ENCODE measurements at places on chromosomes 6 and 20.

GRCh38 chr20:60502881-60503280, 544.7 kb downstream of the CDH26 start:
- no peak for DNase-seq

GRCh38 chr6:90177544-90178383, 118.9 kb downstream of the BACH2 start:
- no peak for DNase-seq

DNA sequence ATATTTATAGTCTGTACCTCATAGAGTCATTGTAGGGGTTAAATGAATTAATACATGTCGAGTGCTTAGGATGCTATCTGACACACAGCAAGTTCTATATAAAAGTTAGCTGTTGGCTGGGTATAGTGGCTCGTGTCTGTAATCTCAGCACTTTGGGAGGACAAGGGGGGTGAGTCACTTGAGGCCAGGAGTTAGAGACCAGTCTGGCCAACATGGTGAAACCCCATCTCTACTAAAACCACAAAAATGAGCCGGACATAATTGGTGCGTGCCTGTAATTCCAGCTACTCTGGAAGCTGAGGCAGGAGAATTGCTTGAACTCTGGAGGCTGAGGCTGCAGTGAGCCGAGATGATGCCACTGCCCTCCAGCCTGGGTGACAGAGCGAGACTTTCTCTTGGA, 222.9 kb downstream of the UBE3D start:
- DNase-seq = no peak

- no peak for DNase-seq
Observed at GRCh38 chr6:108365478-108365877, 70.6 kb downstream of the AFG1L start.

DNA sequence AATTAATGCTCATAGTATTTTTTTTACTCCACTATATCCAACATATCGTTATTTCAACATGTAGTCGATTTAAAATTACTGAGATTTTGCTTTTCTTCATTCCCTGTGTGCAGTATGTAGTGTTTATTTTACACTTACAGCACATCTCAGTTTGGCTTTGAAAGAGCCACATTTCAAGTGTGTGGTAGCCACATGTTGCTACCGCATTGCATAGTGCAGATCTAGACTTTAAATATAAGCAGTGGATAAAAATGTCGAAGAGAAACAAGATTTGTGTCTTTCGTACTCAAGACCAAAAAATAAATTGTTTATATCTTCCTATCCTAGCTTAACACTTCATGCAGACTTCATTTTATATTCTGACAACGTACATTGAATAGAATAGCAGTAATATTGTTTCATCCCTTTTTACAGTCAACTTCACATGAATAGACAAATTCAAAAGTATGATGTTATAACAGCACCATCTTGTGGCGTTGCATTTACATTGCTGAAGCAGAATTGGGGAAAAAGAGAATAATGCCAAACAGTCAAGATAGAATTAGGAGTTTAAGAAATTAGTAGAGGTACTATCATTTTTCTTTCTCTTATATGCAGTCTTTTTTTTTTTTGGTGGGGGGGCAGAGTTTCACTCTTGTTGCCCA, 29.9 kb downstream of the FBXO5 start:
- peak; percentile 56 for DNase-seq

DNA sequence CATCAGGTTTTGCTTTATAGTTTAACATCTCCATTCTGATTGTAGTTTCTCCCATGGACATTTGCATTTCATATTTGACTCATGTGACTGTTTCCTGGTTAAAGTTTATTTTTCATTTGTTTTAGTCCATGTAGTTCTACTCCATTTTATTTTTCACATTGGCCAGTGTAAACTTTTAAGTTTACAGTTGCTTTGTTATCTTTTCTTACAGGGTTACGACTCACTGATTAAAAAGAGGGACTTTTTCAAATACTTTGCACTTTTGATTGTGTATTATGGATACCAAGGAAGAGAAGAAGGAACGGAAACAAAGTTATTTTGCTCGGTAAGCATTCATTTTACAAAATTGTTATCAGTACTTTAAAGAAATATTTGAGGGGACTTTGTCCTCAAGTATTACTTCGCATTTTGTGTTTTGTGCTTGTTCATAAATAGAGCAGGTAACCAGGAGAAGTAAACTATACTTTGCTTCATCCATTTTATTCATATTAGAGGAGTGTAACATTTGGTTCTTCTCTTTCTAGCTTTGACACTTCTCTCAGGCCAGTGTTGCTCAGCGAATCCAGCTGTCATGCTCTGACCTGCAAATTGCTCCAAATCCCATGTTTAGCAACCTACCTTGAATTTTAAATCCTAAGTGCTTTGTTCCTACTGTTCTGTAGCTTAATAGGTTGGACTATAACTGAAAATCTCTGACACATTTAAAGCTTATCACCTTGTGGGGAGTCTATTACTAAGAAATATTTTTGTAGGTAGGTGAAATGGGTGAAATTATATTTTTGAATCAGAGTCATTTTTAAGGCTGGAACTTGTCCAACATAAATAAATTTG, 24.5 kb downstream of the NCOA7 start:
- DNase-seq = no peak

- DNase-seq = peak; percentile 32
Observed at GRCh38 chr20:38473367-38473795, 738 bp downstream of the RALGAPB start.

- no peak for DNase-seq
Observed at GRCh38 chr6:167567142-167568033, 242.5 kb downstream of the TTLL2 start.

DNA sequence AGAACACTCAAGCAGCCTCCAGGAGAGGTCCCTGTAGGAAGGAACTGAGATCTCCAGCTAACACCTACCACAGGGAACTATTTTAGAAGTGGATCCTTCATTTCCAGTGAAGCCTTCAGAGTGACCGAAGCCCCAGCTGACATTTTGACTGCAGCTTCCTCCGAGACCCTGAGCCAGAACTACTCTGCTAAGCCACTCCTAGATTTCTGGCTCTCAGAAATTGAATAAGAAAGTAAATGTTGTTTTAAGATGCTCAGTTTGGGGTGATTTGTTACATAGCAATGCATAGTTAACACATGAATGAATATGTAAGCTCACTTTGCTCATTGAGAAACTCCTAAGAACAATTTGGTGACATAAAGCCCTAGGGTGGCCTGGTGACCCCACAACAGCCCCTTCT, 5.5 kb downstream of the TULP1 start:
- no peak for DNase-seq

GRCh38 chr6:170236131-170236836, 54.6 kb downstream of the DLL1 start:
- DNase-seq = no peak

DNA sequence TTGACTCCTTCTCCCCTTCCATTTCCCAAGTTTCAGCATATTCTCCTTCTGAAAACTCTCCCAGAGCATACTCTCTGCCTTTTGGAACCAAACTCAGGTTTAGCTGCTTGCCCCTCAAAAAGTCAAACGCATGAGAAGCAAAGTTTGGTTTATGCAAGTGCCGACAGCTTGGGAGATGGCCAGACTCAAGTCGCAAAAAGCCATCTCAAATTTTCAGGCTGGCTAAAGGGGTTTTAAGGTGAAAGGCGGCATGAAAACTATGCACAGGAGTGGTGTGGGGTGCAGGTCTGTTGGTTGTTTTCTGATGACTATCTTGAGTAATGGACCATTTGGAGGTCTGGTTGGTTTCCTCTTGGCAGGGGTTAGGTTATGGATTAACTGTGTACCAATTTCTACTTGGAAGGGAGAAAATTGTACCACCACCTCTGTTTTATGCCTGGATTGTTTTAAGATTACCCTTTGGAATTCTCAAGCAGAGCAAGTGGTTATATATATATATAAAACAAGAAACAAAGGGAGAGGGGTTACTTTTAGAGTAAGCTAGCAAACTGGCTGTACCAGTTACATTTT, 52.4 kb upstream of the SCGN start:
- DNase-seq = no peak

DNA sequence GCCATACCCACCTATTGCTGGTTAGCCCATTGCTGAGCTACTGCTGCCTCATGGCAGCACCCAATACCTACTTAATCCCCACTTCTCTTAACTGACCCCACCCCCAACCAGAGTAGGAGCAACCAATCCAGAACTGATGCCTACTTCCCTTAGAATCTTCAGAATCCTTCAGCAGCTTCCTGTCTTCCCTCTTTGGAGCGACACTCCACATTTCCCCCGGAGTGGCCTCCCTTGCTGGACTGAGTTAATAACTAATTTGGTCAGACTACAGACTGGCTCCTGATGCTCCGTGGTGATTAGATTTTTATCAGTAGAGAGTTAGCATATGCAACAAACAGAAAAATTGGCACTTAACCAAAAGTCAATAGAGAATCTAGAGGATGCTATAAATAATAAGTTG, 51.2 kb upstream of the UBR2 start:
- DNase-seq = no peak

- DNase-seq = no peak
Observed at GRCh38 chr20:62739067-62739466, 30.4 kb downstream of the NTSR1 start.

- DNase-seq = no peak
Observed at GRCh38 chr20:61736751-61737310, 328.9 kb downstream of the TAF4 start.

DNA sequence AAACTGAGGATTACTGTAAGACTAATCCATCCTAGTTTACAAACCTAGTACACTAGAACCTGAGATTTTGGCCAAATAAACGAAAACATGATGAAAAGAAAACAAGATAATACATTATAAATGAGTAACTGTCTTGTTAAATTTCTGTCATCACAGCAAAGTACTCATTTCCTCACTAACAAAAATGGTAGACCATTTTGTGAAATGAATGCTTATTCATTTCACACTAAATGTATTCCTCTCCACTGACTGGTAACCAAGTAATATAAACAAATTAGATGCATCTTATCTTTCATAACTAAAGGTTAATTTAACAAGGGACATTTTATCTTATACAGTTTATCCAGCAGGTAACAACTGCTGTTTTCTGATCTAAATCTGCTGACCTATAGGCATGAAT, 143.7 kb downstream of the REV3L start:
- no peak for DNase-seq

DNA sequence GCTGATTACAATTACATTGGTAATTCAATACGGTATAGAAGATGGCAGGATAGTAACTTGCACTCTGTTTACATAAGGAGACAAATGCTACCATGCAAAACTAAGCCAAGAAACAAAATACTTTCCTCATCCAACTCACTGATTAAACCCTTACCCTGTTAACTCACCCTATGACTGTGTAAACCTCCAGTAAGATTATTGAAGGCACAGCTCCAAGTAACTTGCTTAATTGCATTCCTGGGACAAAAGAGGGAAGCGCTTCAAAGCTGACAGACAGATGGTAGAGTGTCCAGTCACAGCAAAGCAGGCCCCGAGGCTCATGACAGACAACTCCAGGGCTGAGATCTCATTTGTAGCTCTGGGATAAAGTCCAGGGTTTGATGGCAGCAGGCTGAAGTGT, 6.9 kb upstream of the KIF16B start:
- peak; percentile 18 for DNase-seq

GRCh38 chr6:125904871-125905270, 51.7 kb upstream of the HINT3 start:
- no peak for DNase-seq

DNA sequence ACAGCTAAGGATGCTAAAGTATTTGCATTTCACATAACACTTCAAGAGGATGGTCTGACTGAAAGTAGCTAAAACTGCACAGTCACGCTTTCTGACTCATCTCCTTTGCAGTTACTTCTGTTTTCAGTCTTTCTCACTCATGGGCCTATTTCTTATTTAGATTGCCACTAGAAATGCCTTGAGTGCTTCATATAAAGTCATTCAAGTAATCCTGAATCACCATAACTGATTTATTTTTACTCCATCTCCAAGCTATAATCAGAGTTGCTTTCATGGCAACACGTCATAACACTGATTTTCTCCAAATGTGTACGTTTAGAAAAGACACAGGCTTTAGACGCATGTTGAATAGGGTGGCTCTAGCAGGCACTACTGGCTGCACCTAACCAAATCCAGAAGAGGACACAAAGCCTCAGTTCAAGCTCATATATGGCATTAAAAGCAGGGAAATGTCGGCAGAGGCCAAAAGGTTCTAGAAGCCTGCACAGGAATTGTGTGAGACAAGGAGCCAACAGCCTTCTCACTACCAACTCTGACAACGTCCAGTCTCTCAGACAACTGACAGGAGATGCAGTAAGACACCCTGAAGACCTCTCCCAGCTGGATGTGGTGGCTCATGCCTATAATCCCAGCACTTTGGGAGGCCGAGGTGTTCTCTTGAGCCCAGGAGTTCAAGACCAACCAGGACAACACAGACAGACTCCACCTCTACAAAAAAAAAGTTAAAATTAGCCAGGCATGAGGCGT, 64.1 kb upstream of the BEND6 start:
- DNase-seq = no peak

DNA sequence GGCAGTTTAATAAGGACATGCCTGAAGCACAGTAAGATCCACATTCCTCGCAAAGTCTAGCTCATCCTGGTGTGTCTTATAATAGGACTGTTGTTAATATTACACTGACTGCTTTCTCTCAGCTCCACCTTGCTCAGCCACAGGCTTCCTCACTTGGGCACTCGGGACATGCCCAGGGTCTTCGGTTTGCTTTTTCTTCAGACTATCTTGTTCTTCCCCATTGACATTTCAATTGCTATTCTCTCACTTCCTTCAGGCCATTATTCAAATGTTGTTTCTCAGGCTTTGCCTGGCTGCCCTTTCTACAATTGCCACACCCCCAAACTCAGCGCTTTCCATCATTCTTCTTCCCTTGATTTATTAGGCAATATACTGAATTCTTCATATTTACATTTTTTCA, 274.8 kb upstream of the RGS17 start:
- no peak for DNase-seq

GRCh38 chr6:98203170-98203806, 631.1 kb upstream of the POU3F2 start:
- no peak for DNase-seq

DNA sequence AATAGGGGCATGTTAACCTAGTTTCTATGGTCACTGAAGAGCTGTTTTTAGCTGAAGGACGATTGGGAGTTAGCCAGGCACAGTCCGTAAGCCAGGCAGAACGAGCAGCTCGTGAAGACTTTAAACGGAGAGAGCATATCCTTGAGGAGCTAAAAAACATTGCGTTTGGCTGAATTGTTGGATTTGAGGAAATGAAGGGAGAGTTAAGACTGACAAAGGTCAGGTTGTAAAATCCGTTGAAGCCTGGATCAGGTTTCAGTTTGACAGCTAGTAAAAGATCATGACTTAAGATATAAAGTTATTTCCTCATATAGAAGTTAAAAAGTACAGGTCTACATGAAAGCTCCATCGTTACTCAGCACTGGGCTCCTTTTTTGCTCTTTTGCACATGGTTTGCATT, 2.8 kb downstream of the DBNDD2 start:
- no peak for DNase-seq

DNA sequence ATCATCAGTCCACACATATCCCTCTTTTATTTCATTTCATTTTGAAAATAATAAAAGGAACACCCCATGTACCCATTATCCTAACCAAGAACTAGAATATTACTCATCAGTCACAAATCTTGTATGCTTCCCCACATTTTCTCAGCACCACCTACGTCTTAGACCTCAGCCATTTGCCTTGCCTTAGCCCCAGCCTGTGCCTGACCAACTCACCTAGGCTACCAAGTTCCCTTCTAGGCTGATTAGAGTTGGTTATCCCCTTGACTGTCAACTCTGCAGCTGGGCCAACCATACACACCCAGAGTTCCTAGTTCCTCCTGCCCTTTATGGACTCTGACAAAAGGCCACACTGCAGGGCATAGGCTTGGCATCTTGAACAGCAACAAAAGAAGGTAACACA, 33.4 kb upstream of the IPCEF1 start:
- DNase-seq = no peak

GRCh38 chr6:21905531-21905930, 312.0 kb downstream of the SOX4 start:
- DNase-seq = no peak

GRCh38 chr6:4864519-4864918, 88.3 kb downstream of the CDYL start:
- DNase-seq = no peak
